ENCODE measurements at places on chromosomes 13 and 19.
A peak's percentile ranks its signal among the peaks of the same experiment; 100 is the strongest.

- no peak for DNase-seq
These were observed 2.2 kb downstream of the SPTBN4 start for GRCh38 chr19:40469011-40469410.

- no peak for DNase-seq
These were observed 85.7 kb downstream of the NUFIP1 start for GRCh38 chr13:44903574-44903985.

DNA sequence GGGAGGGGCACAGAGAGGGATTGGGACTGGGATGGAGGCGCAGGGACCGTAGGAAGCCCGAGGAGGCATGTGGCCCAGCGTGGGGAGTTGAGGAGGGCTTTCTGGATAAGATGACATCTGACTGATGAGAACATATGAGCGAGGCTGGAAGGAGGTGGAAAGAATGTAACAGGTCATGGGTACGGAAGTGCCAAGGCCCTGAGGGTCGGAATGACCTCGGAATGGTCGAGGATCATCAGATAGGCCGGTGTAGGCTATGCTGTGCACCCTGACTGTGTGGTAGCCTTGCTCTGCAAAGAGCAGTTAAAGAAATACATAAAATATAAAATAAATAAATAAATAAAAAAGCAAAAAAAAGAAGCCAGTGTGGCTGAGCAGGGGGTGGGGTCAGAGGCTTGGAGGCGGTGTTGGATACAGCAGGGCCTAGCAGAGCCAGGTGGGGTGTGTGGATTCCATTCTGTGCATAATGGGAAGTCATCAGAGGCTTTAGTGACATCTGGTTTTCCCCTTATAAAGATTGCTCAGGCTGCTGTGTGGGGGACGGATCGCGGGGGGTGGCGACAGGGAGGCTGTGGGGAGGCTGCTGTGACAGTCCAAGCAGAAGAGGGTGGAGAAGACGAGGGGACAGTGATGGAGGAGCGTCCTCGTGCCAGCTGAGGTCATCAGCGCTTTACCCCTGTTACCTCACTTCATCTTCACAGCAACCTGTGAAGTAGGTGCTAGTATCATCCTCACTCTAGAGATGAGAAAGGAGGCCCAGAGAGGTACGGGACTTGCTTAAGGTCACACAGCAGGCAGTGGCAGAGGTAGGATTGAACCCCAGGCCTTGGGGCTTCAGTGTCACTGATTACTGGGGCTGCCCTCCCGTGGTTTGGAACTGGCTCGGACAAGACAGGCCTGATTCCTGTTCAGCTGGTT lies 5.0 kb downstream of the PAK4 start:
- DNase-seq: no peak

DNA sequence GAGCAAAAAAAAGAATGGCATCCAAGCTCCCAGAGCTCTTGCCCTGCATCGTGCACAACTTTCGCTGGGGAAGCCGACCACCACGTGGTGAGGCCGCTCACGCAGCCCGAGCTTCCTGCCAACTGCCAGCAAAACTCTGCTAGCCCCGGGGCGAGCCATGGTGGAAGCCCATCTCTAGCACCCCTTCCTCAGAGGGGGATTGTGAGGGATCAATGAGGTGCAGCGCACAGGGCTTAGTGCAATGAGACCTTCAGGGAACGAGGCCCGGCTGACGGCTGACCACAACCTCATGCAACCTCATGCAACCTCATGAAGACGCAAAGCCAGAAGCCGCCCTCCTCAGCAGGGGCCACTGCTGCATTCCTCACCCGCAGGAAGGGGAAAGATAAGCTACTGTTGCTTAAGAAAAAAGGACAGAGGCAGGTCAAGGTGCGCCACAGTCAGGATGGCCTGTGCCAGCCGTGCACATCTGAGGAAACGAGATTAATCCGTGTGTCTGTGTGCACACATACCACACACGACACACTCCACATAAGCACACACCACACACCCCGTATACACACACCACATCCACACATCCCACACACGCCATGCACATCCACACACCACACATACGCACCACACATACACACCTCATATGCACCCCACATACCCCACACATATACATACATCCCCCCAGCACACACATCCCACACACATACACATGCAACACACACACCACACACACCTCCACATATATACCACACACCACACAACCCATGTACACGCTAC lies 9.6 kb downstream of the HSPBP1 start:
- no peak for DNase-seq

DNA sequence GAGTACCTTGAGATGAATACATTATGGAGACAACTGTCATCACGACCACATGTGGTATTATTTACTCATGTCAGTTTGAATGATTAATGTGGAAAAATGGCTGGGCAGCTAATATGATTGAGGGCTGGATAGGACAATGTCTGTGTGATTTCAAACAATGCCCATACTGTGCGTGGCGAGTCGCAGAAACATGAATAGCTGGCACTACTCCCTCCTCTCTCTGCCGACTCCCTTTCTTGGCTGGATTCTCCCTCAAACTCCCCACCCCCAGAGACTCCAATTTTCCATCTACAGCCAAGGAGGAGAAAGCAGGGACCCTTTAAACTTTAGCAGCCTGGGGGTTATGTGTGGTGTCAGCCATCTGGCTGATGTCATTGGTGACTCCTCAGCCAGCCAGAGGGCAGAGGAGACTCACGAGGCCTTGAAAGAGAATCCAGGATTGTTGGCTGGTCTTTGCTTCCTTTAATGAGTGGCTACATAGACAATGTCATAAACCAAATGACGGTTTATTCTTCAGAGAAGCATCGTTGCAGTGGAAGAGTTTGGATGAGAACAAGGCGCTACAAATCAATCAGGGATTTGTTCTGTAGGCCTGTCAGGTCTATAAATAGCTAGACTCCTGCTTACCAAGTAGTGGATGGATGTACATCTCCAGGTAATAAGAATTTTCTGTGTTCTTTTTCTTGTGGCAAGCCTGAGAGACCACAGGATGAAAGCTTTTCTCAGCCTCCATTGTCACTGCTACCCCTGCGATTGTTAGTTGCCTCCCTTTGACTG lies 165.6 kb downstream of the DLEU7 start:
- peak; percentile 50 for DNase-seq

- DNase-seq: peak; percentile 86
These were observed 25.3 kb downstream of the ZNF582 start for GRCh38 chr19:56367829-56368711.

- no peak for DNase-seq
These were observed 226.8 kb downstream of the RAP2A start for GRCh38 chr13:97660594-97661260.

GRCh38 chr13:111132948-111133347 lies 17.8 kb downstream of the ARHGEF7 start:
- DNase-seq: no peak

DNA sequence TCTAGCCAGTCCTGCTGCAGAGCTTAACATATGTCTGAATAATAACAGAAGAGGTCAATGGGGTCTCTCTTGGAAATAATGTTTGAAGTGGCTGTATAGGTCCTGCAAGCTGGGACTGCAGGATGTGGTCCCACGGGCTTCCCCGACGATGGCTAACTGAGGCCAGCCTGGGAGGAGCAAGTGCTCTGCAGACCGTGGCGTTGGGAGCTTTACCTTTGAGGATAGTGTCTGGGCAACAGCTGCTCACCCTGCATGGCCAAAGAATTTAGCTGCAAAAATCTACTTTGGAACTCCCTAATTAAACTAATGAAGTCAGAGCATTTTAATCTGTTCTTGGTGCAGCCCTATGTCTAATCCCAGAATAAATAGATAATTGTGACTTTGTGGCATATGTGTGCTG lies 18.2 kb upstream of the AMER2 start:
- DNase-seq: no peak

DNA sequence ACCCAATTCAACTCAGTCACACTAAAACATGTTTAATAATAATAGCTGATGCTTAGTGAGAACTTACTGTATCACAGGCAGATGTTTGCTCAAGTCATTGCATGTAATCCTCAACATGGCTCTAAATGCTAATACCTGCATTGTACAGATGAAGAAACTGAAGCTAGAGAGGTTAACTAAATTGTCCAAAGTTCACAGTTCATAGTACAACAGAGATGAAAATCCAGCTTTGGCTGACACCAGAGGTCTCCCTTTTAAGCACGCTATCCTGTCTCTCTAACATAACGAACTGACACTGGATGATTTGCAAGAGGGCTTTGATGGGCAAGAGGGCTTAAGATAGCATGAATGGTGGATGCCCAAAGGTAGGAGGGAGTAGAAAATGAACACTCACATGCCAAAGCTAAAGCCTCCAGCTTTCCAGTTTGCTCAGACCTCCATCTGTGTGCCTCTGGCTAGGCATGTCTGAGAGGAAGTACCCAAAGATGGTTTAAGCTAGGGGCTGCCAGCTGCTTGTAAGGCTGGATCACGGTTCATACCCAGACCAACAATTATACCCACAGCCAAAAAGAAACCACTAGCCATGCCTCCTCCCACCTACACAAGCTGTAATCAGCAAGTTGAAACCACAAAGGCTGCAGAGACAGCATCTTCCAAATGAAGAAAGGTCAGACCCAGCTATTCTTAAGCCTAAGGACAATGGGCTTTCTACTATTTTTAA lies 196.9 kb upstream of the UBL3 start:
- no peak for DNase-seq

- no peak for DNase-seq
These were observed 36.6 kb upstream of the POMP start for GRCh38 chr13:28622286-28622685.

DNA sequence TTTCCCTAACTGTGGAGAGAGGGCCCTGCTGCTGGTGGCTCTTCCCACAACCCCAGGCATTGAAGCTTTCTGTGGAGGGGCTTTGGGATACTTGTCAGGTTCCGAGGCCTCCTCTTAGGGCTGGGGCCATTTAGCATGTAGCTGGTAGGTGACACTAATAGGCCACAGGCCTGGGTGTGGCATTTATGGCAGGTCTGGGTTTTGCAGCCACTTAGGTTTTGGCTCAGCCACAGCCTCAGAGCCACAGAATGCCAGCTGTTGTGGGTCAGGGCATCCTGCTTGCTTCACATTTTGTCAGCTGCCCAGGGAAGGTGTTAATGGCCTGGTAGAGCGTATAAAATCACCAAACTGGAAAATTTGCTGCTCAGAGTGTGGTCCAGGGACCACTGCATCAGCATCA lies 15.7 kb downstream of the FAM124A start:
- no peak for DNase-seq

DNA sequence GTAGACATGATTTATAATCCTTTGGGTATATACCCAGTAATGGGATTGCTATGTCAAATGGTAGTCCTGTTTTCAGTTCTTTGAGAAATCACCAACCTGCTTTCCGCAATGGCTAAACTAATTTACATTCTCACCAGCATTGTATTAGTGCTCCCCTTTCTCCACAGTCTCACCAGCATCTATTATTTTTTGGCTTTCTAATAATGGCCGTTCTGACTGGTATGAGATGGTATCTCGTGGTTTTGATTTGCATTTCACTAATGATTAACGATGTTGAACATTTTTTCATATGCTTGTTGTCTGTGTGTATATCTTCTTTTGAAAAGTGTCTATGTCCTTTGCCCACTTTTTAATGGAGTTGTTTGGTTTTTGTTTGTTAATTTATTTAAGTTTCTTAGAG lies 165.1 kb downstream of the PDS5B start:
- DNase-seq: no peak

DNA sequence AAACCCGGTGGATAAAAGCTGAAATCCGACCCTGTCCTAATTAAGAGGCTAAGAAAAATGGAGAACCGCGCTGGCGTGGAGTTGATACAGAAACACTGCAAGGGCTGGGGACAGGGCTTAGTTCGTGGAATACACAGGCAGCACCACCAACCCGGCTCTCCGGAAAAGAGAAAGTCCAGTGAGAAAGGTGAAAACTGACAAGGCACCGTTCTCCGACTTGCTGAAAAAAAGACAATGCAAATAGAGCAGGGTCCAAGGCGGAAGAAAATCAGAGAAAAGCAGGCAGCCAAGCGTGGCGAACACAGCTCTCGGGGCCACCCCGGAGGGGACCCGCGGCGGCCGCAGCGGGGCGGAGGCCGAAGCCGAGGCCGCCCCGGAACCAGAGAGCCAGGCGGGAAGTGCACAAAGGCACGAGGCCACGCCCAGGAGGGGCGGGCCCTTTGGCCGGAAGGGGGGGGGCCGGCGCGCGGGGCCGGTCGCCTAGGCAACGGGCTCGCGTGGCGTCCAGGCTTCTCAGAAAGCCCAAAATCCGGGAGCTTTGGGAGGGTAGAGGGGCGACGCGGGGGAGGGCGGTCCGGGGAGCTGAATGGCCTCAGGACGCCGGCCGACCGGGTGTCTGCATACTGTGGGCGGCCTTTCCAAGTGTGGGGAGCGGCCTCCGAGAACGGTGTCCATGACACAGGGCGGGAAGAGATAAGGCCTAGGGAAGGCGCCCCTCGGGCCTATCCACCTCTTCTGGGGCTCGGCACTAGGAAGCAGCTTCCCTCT lies 1.2 kb upstream of the ING1 start:
- DNase-seq: peak; percentile 95

DNA sequence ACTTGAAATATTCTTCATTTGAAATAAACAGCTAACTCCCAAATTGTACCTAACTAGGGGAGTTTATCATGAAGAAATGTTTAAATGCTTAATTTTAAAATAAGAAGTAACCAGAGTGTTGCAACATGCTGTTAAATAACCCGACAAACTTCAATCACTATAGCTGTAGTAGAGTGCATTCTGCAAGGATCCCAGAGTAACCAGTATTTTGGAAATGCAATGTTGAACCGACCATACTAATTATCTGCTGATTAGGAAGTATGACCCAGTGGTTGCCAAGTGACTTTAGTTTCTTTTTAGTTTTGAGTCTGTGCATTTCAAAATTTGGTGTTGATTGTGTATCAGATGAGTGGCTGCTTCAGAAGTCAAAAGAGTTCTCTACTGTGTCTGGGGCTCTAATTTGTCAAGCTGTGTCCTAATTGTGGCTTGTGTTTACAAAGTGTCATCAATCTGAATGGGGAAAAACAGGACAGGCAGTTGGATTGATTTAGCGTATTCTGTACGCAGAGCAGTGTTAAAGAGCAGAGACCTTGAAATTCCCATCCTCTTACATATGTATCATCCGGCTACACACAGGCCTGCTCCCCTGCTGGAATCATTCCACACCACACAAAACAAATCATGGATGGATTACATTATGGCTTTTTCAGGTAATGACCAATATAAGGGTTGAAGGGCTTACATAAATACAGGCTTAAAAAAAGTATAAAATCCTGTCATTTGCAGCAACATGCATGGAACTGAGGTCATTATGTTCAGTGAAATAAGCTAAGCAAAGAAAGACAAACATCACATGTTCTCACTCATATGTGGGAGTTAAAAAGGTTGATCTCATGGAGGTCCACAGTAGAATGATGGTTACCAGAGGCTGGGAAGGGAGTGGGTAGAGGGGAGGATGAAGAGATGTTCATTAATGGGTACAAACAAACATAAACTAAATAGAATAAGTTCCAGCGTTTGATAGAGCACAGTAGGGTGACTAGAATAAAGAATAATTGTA lies 351.5 kb downstream of the KLF12 start:
- no peak for DNase-seq

- DNase-seq: peak; percentile 62
These were observed 2.3 kb downstream of the PPP1R15A start for GRCh38 chr19:48874303-48875135.

- DNase-seq: no peak
These were observed 9.8 kb upstream of the SIGLEC8 start for GRCh38 chr19:51467864-51468544.

All from NCI-H1105 treated with DMSO at 0.1 percent for 48 hours (cell line).